ENCODE measurements at places on chromosomes 11 and 22.

- DNase-seq = no peak
Observed at GRCh38 chr11:27372164-27372563, 9.1 kb upstream of the CCDC34 start.

GRCh38 chr11:62707277-62707861, at the start of the genes BSCL2 and GNG3:
TSS of gene BSCL2 (minus strand) at chr11:62707424. CDS start at chr11:62707195, 229 bp downstream.
TSS of gene GNG3 (plus strand) at chr11:62707676. CDS start at chr11:62708296, 620 bp downstream.
- DNase-seq = no peak

- DNase-seq = no peak
Observed at GRCh38 chr22:44608597-44609399, 93.2 kb upstream of the PRR5 start.

GRCh38 chr11:58958500-58958899, 19.2 kb downstream of the GLYATL1 start:
- DNase-seq = no peak

GRCh38 chr11:66345316-66345649, 379 bp upstream of the BRMS1 start:
- no peak for DNase-seq

- DNase-seq = no peak
Observed at GRCh38 chr11:48079596-48079995, 99.2 kb downstream of the PTPRJ start.

GRCh38 chr22:50583294-50583861, 729 bp upstream of the CHKB start:
- DNase-seq = no peak

DNA sequence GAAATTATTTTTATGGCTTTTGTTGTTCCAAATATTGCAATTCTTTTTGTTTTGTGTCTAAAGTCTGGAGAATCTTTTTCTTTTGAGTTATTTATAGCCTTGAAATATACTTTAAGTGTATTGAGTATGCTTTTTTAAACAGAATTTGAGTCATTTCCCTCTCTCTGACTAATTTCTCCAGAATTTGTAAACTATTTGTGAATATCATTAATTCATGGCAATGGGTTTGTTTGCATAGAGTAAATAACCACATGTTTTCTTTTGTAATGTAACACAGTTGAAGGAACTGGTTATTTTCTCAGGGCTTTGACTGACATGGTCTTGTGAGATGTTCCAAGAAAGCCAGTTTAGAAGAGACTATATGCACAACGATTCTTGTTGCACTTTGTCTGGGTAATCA, 30.9 kb upstream of the MPEG1 start:
- DNase-seq = no peak
